CD8-positive, alpha-beta memory T cell (primary cell): ENCODE measurements at places on chromosomes 13 and 19.

DNA sequence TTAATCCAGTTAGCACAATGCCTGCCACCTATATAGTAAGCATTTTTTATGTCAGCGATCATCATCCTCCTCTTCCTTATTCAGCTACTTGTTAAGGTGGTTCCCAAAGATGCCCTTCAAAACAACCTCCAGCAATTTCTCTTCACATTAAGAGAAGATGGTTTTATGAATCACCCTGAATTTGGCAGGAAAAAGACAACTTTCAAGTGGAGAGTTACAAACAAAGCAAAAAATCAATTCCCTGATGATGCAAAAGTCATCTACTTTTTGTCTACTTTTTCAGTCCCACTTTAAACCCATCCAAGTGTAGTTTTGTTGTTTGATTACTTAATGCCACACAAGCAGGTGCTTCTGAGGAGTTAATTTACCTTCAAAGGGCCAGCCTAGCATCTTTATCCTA is 139.1 kb upstream of the SERP2 start:
- no peak for DNase-seq

DNA sequence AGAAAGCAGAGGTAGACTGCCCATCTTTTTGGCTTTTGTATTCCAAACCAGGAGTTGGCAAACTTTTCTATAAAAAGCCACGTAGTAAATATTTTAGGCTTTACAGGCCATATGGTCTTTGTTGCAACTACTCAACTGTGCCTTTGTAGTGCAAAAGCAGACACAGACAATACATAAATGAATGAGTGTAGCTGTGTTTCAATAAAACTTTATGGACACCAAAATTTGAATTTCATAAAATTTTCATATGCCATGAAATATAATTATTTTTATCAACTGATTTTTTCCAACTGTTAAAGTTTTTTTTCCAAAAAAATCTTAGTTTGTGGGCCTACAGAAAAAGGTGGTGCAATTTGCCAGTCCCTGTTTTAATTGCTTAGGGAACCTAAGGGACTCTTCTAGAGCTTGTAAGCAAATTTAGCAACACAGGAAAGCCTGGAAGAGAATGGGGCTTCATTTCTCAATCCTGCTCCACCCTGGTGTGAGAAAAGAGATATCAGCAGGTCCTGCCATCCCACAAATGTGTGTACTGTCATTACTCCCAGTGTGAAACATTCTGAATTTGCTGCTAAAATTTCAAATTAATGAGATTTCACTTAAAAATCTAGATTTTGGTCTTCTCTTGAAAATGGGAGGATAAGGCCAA is 194.2 kb downstream of the RGCC start:
- DNase-seq, result no peak

DNA sequence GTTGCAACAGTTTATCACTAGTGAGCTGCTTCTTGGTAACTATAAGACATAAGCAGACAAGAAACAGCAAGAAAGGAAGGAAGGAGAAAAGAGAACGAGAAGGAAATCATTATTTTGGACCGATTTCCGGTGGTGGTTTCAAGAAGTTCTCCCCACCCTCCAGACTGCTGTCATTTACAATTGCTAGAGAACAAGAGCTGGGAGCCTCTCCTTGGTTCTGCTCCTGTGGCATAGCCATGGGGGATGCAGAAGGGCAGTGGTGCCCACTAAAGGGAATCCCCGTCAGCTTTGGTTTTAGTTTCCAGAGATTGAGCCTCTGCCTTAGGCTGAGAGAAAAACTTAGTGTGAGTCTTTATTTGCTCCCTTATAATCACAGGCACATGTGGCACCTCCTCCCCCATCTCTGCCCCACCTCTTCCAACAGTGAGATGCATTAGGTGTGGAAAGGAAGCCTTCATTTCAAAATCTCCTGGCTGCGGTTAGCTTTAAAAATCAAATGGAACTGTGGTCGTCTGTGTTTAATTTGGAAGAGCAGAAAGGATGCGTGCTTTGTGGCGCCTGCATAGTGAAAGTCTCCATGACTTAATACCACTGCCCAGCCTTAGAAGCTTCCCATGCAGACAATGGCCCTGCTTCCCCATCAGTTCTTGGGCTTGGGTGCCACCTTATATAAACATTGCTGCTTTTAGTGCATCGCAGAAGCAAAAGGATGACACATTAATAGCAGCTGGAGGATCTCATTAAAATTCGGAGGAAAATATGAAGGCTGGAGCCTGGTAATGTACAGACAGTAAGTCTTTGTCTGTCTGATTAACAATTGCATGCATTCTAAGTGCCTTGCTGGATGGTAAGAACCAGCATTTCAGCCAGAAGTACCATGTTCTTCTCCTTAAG is 25.0 kb downstream of the LRCH1 start:
- no peak for DNase-seq

DNA sequence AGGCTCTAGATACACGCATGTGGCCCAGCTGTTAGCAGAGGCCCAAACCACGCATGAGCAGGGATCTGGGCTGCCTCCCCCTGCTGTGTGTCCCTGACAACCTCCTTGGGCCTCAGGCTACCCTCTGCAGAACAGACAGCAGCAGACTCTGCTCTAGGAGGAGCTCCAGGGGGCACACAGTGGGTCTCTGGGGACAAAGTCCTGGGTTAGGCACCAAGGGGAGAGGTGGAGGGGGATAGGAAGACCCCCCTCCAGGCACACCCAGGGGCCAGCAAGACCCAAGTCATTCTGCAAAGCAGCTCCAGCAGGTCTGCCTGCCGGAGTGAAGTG is 8.0 kb downstream of the TINCR start:
- no peak for DNase-seq

DNA sequence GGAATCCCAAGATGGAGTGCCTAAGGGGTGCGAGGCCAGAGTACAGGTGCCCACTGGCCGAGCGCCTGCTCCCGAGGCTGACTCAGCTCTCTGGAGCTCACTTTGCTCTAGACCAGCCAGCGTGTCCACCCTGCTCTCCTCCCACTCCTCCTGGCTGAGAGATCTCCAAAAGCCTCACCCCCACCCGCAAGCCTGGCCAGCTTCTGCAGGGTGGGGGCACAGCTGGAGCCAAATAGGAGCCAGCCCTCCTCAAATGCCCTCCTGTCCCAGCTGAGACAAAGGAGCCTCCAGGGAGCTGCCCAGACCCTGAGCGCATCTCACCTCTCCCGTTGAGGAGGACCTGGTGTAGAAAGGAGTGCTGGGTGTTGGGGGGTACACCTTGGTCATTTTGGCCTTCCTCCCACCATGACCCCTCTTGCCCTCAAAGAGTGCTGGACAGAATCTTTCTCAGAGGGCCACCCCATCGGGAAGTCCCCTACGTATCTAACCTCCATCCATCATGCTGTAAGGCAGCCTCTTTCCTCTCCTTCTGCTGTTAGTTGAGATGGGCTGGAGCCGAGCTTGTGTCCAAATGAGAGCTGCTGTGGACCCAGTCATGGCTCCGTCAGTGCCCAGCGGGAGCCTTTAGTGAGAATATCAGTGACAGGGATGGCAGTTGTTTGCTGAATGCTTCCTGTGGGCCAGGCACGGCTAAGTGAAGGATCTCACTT is 123.9 kb upstream of the VSTM2B start:
- DNase-seq, result no peak

DNA sequence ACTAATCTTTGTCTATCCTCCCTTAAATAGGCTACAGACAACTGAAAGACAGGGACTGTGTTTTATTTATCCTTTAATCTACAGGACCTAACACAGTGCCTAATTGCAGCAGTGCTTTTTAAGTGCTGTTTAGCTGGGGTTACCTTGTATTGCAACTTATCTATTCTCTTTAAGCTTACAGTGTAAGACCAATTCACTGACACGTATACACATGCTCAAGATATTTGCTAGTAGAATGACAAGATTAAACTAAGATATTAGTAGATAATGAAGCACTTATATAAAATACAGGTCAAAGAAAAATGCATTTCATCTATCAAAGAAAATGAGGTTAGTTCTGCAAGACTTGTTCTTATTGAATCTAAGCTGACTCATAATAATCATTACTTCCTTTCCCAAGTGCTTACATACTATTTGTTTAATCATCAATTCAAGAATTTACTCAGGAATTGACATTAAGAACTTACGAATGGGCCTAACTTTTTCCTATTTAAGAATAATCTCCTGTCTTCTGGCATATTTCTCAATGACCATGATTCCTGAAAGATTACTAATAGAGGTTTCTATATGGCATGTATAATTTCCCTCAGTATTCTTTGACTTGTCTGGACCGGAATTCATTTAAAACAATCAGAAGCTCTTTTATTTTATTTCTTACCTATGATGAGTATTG is 75.8 kb upstream of the MAB21L1 start:
- no peak for DNase-seq

- no peak for DNase-seq
Observed at GRCh38 chr13:101453784-101454201, 1.3 kb downstream of the ITGBL1 start.

GRCh38 chr13:98690348-98691022 is 62.0 kb downstream of the SLC15A1 start:
- no peak for DNase-seq

DNA sequence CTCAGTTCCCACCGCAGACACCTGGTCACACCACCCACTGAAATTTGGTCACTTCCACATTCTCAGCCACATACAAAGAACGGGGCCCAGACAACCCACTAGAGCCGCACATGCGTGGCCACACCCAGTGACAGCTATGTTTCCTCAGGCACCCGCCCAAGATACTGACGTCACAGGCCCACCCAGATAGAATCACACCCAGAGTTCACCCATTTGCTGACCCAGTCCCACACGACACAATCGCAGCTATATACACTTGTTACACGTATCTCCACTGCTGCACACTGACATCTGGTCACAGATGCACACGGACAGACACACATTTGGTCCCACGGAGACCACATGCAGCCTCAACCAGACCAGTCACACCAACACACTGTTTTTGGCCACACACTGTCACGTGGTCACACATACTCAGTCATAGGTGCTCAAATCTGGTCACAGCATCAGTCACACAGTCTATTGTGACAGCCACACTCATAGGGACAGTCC is 2.9 kb downstream of the NUMBL start:
- DNase-seq, result no peak

DNA sequence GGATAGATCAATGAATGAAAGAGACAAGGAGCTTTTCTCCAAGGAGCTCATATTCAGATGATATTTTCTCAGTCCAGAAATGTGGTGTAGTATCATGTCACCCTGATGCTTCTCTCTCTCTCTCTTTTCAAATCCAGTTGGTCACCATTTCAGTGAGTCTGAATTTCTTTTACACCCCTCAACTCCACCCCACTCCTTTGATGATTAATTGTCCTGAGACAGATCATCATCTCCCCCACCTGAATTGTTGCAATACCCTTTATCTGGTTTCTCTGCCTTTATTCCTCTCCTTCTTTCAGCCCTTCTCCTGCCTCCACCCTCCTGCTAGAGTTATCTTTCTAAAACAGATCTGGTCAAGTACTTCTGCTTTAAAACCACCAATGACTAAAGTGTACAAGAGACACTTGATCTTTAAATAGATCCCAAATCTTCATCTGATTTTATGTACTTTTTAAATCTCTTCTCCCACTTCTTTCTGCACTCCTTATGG is 299.8 kb downstream of the KLF5 start:
- no peak for DNase-seq

DNA sequence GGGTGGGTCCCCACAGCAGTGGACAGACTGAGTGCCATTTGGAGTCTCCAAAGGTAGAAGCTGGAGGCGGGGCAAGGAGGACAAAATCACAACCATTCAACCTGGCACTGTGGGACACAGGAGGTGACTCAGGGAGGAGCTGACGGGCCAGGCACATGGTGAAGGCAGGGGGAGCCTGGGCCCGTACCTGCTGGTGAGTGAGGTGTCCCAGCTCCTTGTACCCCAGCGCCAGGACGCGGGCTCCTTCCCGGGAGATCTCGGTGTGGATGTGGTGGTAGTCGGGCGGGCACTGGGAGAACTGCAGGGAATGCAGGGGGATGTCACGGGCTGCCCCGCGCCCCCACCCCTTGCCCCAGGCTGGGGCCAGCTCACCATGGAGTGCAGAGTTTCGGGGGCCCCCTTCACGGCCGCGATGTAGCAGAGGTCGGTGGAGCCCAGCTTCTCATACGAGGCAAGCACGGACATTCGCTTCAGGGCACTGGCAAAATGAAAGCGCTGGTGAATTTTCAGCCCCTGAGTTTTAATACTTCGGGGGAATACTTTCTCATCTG is 9.8 kb downstream of the ATP13A1 start:
- no peak for DNase-seq

DNA sequence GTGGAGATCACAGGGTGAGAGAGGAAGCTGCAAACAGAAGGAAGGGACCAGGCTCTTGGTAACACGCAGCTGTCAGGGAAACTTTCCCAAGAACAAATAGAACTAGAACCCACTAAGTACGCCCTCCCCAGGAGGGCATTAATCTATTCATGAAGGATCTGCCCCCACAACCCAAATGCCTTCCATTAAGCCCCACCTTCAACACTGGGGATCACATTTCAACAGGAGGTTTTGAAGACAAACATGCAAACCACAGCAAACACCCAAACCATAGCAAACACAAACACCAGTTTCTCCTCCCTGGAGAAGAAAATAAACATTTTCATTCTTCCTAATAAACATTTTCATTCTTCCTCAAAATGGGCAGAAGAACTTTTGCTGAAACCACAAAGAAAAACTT is 329.6 kb downstream of the EFNB2 start:
- DNase-seq, result no peak

DNA sequence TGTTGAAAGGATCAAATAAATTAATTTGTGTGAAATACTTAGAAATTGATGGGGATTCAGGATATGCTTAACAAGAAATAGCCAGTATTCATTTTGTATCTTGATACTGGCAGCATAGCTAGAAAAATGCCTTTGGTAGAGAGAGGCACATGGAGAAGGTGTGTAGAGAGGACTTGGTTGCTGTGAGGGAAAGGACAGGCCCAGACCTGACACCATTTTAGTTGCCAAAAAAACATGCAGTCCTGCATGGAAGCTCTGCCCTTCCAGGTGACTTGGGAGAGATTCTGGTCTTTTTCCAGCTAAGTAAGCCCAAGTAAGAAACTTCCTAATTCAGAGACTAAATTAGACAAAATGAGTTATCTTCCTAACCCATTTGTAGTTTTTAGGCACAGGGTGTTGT is 335.0 kb downstream of the RFC3 start:
- no peak for DNase-seq

GRCh38 chr13:52036037-52036436 is 11.5 kb downstream of the UTP14C start:
- DNase-seq, result no peak
